ENCODE measurements at places on chromosomes 5 and 9.

GRCh38 chr9:120886490-120886967 lies 9.5 kb upstream of the PHF19 start:
- DNase-seq = peak; percentile 72

GRCh38 chr9:132413926-132414325 lies 3.9 kb downstream of the CFAP77 start:
- DNase-seq = no peak

DNA sequence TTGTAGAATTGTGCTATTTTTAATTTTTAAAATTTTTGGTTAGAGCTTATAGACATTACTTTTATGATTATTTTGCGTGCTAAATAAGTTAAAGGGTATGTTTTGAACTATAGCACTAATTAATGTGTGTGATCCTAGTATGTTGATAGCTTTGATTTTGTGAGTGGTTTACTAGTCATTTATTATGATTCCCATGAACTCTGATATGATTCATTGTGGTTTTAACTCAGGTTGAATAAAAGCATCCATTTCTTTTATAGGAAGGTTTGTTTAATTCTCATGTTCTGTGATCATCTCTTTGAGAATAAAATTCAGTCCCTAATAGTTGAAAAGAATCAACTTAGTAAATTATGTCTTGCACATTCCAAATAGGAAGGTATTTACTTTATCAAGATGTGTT lies 22.5 kb downstream of the C5orf22 start:
- DNase-seq = no peak

GRCh38 chr5:74798977-74799911 lies 32.2 kb downstream of the NSA2 start:
- no peak for DNase-seq

DNA sequence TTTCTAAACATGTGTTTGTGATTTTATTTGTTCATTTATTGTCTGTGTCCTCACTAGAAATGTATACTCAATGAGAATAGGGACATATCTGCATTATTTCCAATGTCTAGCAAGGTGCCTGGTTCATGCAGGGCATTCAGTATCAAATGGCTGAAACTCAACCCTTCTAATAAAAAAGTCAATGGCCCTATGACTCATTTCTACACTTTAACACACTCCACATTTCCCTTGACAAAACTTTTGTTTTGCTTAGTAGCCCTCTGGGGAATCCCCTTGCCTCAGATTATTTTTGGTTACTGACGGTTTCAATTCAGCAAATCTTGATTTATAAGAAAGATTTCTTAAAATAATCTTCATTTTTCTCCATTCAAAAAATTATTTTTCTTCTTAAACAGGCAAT lies 206.0 kb upstream of the DMRTA1 start:
- no peak for DNase-seq

- DNase-seq = no peak
Observed at GRCh38 chr5:14928661-14929060, 57.1 kb upstream of the ANKH start.

DNA sequence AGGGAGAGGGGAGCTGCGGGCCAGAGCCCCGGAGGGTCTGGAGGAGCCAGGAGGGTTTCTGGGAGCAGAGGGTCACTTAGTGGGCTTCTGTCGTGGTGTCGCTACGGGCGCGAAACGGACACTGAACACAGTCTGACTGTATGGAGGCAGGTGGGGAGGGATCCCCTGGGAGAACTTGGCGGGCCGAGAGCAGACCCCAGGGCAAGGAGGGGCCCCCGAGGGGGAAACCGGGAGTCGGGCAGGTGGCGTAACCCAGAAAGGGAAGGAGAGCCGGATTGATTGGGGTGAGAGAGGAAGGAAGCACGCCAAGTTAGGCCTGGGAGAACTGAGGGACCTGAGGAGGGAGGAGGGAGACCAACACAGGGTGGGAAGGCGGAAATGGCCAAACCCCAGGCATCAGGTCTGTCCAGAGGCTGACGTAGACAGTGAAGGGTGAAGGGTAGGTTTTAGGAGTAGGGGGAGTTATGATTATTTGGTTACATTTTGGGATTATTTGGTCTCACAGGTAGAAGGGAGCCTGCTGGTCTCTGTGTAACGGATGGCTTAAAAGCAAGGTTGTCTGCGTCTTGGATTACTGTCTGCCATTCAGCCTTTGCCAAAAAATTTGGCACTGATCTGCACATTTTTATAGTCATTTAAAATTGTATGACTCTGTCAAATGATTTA lies 3.3 kb upstream of the MSMP start:
- no peak for DNase-seq

DNA sequence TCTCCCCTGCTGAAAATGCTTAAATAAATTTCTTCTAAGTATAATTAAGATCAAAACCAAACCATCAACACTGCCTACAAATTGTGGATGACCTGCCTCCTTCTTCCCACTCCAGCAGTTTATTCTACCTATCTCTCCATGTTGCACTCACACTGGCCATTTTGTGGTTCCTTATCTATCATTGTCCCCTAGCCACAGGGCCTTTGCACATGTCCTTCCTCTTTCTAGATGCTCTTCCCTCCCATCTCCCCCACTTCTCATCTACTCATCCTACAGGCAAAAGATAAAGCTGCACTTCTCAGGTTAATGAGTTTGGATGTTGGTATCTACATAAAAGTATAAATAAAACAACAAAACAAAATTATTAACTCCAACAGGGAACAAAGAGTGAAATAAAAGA lies 70.6 kb upstream of the CCNG1 start:
- no peak for DNase-seq

DNA sequence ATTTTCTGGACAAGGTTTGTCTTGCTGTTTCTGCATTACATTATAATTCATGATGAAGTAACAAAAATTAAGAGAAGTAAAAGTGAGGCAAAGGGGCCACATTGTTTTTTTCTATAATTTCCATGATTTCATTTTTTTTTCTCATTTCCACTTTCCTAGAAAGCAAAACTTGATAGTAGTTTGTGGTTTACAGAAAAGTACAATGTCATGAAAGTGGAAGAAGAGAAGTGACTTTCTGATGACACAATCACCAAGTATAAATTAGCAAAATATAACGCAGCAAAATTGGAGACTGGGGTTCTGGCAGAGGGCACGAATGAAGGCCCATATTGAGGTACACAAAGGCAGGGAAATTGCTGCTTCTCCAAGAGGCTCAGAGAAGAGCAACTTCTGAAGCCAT lies 5.0 kb upstream of the IFNA14 start:
- no peak for DNase-seq

DNA sequence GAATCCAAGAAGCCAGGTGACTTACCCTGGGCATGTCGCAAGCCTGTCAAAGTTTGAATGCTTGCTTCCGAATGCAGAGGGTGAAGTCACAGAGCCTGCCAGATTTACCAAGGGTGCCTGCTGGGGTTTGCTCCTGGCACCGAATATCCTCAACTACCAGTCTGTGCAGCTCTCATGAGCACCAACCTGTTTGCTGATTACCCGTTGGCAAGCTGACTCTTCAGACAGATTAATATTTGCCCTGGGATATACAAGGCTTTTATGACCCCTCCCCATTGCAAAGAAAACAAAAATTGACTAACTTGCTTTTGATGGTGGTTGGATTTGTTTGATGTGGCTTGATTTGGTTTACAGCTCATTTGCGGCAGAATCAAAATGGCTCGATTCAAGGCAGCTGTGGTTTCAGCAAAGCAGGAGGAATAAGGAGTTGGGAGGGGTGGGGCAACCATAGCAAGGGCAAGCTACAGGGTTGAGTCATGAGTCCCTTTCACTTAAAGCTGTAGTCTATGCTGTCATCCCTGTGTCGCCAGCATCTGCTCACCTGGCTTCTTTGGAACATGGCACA lies 82.3 kb upstream of the AGXT2 start:
- no peak for DNase-seq

GRCh38 chr9:24479361-24480059 lies 66.2 kb downstream of the IZUMO3 start:
- no peak for DNase-seq

DNA sequence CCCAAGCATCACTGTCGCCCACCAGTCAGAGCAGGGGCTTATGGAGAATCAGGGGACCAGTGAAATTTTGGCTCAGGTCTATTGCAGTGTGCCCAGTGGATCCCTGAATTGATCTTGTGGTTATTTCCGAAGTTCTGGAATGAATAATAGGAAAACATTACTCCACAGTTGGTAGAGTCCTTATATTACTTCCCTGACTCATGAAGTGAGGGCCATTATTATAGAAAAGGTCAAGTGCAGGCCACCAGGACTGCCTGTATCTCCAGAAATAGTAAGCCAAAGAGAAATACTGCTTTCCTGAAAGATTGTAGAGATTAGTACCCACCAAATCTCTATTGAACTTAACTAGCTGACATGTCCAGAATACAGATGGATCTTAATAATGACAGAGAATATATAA lies 335.0 kb downstream of the NPR3 start:
- no peak for DNase-seq

- no peak for DNase-seq
Observed at GRCh38 chr5:153584126-153584959, 93.9 kb downstream of the GRIA1 start.

Measured in GM04504 (cell line).